HCT116 (cell line): ENCODE measurements at places on chromosomes 7 and 10. TPM values are rescaled to one million over a fixed set of nuclear protein-coding genes. Genes with fewer than 3 reads are reported as not detected.

ACSM6 gene
- total RNA-seq = not detected

GHRHR gene
- not detected for total RNA-seq

OR9A4 gene
- not detected for total RNA-seq

CREB5 gene
- 0.49 TPM for total RNA-seq

CYP3A5 gene
- total RNA-seq = 1.5 TPM

DEPP1 gene
- total RNA-seq = 3.8 TPM

NXPH1 gene
- 0.17 TPM for total RNA-seq

C10orf120 gene
- total RNA-seq = not detected

ACTA2 gene
- total RNA-seq = 9.4 TPM

SHTN1 gene
- 64.0 TPM for total RNA-seq

MYL10 gene
- total RNA-seq = not detected

FAS gene
- total RNA-seq = 9.3 TPM

VPS37D gene
- 9.5 TPM for total RNA-seq

CFTR gene
- not detected for total RNA-seq

SCART1 gene
- total RNA-seq = 3.7 TPM

GRM3 gene
- not detected for total RNA-seq

NPS gene
- not detected for total RNA-seq

KCNH2 gene
- 9.7 TPM for total RNA-seq

CABCOCO1 gene
- not detected for total RNA-seq

PTPRN2 gene
- 2.1 TPM for total RNA-seq

EIF3A gene
- 271 TPM for total RNA-seq

DGKI gene
- total RNA-seq = 0.15 TPM

KCND2 gene
- 0.05 TPM for total RNA-seq

SPACDR gene
- 1.7 TPM for total RNA-seq

NUDCD3 gene
- total RNA-seq = 94.6 TPM

C7orf57 gene
- total RNA-seq = 0.15 TPM

CARD11 gene
- total RNA-seq = 0.57 TPM
